G401 (cell line): ENCODE measurements at places on chromosomes 3 and 15. TPM values are rescaled to one million over a fixed set of nuclear protein-coding genes. Genes with fewer than 3 reads are reported as not detected.

- DNase-seq, result no peak
Measured at GRCh38 chr15:80174017-80174746, 21.4 kb downstream of the FAH start.

DNA sequence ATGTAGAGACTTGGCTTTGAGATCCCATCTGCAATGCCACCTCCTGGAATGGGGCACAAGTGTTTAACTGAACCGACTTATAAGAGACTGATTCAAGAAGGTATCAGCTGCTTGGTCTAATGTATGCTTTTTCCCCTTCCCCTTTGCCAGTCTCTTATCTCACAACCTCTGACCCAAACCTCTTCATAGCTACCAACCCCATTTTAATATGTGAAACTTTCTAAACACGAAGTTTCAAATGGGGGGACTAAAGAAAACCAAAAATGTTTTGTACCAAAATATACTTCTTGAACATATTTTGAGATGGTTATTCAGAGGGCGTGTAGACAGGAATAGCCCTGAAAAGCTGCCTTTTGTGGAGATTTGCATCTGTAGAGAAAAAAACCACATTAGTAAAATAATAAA lies 73.1 kb downstream of the OXSM start:
- no peak for DNase-seq

DNA sequence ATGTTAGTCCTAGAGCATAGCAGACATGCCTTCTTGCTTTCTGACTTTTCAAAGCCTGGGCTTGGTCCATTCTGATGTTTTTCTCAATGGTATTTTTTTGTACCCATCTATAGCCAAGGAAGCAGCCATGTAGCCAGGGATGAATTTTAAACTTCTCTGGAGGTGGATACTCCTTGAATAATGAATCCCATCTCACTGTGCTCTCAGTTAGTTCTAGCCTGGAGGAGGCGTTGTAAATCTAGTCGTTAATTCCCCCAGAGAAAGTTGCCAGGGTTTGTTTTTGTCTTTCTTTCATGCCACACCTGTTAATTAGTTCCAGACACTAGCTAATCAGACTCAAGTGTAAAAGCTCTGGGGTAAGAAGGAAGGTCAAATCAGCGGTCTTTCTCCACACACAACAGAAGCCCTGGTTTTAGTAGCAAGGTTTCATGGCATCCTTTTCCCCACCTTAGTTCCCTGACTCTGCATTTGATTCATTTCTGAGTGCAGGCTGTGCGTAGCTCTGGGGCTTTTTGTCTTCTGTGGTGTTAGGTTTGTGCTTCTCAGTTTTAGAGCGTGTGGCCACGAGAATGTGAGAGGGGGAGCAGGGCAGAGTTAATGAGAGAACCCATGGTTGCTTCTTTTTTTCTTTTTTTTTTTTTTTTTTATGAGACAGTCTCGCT lies 19.7 kb downstream of the PTPRG start:
- DNase-seq, result no peak

DNA sequence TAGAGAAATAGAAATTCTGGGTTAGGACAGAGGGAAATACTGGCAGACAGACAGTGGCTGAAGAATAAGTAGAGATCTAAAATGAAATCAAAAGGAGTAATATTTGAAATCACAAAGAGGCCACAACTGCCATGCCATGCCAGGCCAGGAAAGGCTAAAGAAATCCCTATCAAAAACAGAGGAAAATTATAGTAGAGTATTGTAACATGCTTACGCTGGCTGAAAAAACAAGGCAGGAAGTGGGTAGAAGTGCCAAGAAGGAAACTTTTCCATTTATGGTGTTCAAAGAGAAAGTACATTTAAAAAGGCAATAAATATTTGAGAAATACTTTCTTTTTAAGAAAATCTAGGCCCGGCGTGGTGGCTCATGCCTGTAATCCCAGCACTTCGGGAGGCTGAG lies 415.7 kb downstream of the PLCL2 start:
- no peak for DNase-seq

- DNase-seq, result no peak
Measured at GRCh38 chr3:14016900-14017475, 107.7 kb downstream of the CHCHD4 start.

DNA sequence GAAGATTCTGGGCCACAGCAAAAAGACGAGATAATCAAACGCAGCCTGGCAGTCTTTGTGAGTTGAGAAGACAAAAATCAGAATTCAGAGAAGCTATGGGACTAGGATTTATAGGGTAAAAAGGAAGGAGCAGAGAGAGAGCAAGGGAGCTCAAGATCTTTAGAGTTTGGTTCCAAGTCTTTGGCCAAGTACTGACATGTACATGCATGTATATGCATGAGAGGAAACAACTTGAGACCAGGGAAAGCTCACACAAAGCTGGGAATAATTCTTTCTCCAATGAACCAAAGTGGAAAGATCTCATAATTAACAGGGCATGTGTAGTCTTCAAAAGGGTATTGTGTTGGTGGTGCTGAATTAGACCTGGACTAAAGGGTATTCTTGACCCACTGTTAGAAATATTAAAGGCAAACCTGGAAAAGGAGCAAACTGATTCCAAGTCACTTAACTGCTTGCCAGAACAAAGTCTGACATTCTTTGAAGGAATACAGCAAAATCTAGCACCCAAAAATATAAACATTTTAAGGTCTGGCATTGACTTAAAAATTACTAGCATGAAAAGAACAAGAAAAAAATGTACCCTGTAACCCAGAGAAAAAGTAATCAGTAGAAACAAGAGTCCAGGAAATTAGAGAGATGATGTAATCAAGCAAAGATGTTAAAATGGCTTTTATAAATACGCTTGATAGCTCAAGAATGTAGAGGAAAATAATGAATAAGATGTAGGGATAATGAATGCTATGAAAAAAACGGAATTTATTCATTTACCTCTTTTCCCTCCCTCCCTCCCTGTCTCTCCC lies 226.0 kb upstream of the CGNL1 start:
- DNase-seq, result no peak

- no peak for DNase-seq
Measured at GRCh38 chr15:88202231-88202630, 54.3 kb downstream of the NTRK3 start.

- DNase-seq, result no peak
Measured at GRCh38 chr15:26325495-26325894, 447.4 kb downstream of the GABRB3 start.

DNA sequence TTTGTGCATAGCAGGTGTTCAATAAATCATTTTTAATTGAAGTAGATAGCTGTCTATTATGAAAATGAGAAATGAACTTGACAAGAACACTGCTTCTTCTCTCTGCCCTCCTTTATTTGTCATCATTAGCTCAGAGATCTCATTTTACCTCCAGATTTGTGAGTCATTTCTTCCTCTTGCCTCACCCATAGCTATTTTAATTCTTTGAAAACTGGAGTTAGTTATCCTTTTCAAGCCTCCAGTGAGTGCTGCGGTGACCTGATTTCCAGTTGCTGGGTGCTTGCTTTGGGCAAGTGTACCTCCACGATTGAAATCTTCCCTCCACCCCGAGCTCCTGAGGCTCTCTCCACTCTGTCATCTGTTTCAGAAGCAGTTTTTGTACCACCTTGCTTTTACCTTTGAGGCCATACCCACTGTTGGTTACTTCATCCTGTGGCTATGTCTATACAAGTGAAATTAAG lies 114.6 kb downstream of the NFKBIZ start:
- no peak for DNase-seq

GRCh38 chr3:149623824-149624223 lies 34.0 kb downstream of the WWTR1 start:
- DNase-seq, result no peak

GRCh38 chr15:88542342-88542733 lies 4.1 kb downstream of the DET1 start:
- no peak for DNase-seq

Gene TRH
- not detected in 2 replicates for total RNA-seq

Gene RCN2
- total RNA-seq, result 166 and 180 TPM in 2 replicates

Gene HDC
- total RNA-seq, result not detected in 2 replicates

Gene ABHD17C
- total RNA-seq, result 0.07 TPM in 1 of 2 replicates, not detected in the other

Gene SLC9A9
- not detected in 2 replicates for total RNA-seq
